Omental fat pad (tissue), 4 donors: ENCODE measurements at places on chromosomes 4 and X. TPM values are rescaled to one million over a fixed set of nuclear protein-coding genes. Genes with fewer than 3 reads are reported as not detected.

Gene CXCL8
- 6.0 TPM for total RNA-seq

DNA sequence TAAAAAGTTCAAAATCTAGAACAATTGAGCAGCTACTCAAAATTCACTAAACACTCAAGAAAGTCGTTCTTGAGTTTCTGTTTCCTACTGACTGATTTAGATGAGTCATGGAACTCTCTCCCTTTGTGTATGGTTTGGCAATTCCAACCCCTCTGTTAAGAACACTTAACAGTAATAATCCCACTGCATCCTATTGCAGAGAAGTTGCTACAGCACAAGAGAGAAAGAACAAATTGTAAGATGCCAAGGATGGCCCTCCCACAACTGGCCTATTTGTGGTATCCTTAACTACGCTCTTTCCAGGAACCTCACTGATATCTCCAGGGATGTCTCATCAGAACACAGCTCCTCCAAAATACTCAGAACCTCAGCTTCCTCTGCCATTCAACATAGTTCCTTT is 701.8 kb upstream of the TENM3 start:
- DNase-seq, result no peak

Gene HSFX4
- not detected for total RNA-seq

DNA sequence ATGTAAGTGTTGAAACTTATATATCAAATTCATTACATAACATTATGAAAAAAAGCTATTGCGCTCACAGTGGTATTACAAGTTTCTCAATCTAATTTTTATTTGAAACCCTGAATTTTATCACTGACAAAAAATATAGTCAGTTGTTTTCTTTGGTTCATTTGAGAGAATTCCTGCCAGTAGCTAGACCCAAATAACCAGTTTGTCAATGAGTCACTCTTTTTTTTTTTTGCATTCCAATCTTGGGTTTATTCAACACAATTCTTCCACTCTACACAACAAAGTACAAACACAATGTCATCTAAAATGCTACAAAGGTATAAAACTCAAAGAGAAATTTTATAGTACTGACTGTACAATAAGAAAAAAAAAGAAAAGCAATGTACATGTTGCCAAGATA is 13.1 kb downstream of the HPF1 start:
- DNase-seq, result no peak

GRCh38 chr4:52915191-52915590 is 53.1 kb downstream of the RASL11B start:
- no peak for DNase-seq

DNA sequence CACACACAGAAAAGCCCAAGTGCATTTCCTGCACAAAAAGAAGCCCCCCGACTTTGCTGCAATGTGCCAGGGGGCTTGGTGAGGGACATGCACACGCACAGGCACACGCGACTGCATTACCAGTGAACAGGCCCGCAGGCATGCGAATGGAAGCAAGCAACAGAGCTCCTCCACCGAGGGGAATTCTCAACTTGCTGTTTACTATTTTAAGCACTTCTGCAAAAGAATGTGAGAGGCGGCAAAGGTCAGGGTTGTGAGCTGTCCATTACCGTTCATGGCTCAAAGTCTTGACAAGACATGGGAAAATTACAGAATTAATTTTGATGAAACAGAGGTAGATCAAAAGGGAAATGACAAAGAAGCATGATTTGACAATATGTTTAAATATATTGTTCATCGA is 342.5 kb upstream of the NOCT start:
- DNase-seq, result no peak

DNA sequence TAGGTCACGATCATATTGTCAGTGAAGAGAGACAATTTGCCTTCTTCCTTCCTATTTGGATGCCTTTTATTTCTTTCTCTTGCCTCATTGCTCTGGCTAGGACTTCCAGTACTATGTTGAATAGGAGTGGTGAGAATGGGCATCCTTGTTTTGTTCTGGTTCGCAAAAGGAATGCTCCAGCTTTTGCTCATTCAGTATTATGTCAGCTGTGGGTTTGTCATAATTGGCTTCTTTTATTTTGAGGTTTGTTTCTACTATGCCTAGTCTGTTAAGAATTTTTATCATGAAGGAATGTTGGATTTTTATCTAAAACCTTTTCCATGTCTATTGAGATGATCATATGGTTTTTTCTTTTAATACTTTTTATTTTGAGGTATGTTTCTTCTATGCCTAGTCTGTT is 152.3 kb upstream of the MAD2L1 start:
- DNase-seq, result no peak

DNA sequence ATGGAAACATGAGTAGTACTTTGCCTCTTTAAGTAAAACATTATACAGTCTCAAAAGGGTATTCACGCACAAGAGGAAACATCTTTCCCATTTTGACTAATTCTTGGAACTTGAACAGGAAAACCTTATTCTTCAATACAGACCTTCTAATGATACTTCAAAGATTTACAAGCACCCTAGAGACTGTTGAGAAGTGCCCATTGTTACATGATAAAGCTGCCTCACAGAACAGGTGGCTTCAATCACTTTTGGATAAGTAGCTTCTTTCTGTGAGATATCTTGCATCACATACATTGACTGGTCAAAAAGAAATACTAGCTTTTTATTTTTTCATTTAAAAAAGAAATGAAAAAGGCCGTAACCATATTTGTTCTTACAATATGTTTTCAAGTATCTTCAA is 219.4 kb downstream of the EPHA5 start:
- DNase-seq, result no peak

- no peak for DNase-seq
Observed at GRCh38 chr4:112973750-112974251, 75.7 kb upstream of the ANK2 start.

Gene LUZP4
- not detected for total RNA-seq

DNA sequence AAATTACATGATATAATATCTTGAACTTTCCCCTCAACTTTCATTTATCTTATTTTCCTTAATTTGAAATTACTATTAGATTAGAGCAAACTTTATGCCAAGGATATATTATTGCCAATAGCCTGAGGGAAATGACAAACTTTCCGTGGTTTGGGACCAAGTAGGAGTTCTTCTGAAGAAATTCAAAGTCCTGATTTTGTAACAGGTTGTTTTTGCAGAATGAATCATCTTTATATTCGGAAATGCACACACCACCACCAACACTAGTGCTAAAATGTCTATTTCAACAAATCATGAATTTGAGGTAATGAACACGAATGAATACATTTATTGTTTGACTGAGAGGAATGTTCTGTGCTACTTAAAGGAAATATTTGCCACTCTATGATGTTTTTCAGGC is 226.7 kb downstream of the GRIA2 start:
- no peak for DNase-seq

DNA sequence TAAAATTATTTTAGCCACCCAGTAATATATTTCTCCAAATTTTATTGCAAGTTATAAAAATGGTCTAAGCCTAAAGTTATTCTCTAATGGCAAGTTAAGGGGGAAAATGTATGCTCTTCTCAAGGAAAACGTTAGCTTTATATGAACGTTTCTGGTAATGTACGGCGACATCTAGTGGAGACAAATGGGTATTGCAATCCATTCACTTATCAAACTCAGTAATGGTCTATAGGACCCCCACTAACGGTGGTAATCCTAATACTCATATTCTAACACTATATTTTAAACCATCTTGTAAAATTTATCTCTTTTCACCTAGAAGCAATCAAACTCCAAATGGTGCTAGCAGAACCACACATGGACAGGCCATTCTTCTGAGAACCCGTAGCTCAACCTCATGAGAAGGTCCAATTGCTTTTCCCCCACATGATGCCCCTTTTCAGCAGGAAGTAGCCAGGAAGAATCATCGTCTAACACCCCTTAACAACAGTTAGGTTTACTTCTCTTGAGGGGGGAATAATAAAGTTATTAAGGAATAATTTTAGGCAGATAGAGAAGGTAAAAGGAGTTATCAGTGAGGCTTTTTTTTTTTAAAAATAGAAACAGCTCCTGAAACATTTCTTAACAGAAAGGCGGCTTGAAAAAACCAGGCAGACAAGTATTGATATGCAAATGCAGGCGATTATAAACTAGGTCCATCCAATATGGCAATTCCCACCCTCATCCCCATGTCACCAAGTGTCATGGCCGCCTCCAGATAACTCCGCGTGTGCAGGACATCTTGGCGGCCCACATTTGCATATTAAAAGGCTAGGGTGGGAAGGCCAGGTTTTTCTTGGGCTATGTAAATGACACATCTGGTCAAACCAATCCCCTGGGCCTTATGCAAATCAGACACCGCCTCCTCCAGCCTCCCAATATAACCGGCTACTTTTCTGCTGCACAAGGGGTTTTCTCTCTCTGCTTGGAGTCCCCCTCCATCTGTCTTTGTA is 35.0 kb downstream of the NUDT11 start:
- no peak for DNase-seq

DNA sequence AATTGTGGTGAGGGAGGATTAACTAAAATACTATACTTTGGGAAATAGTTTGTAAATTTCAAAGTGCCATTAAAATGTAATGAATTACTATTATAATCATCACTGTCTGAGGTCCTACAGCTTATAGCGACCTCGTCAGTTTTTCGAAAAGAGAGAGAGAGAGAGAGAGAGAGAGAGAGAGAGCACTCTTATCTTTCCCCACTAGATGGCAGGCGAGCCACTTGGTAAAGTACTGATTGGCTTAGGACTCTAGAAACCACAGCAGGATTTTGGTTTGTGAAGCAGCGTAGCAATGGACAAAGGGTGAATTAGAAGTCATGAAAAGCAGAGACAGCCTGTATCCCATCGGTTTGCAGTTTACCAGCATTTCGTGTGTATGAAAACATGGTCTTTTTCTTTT is 52.5 kb downstream of the LINC00632 start:
- DNase-seq, result peak; percentile 28

GRCh38 chrX:118857006-118857405 is 33.4 kb downstream of the ZCCHC12 start:
- no peak for DNase-seq

- DNase-seq, result no peak
Observed at GRCh38 chr4:152041295-152041694, 280.5 kb upstream of the GATB start.

Gene GLUD2
- total RNA-seq, result 6.7 TPM
